CD4-positive, alpha-beta T cell treated with Interleukin-1 beta for 1 hour (primary cell): ENCODE measurements at places on chromosomes 3 and 15.

DNA sequence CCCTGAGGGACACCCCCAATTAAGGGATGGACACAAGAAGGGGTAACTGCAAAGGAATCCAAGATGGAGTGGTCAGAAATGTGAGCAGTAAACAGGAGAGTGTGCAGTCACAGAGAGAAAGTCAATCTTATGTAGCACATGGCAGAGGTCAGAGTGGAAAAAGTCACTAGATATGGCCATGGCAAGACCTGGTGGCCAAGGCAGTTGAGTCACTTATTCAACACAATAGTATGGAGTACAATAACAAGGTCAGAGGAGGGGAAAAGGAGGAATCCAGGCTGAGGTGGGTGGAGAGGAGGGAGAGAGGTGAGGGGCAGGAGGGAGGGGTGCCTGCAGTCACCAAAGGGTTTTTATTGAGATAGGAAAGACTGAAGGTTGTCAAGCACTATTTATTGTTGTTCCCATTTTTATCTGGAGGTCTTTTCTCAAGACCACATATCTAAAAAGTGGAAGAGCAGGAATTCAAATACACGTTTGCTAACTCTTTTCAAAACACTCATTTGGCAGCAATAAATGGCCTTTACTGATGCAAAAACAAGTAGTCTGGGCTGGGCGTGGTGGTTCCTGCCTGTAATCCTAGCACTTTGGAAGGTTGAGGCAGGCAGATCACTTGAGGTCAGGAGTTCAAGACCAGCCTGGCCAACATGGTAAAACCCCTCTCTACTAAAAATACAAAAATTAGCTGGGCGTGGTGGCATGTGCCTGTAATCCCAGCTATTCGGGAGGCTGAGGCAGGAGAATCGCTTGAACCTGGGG, 53.3 kb upstream of the ARHGEF3 start:
- DNase-seq, result no peak

DNA sequence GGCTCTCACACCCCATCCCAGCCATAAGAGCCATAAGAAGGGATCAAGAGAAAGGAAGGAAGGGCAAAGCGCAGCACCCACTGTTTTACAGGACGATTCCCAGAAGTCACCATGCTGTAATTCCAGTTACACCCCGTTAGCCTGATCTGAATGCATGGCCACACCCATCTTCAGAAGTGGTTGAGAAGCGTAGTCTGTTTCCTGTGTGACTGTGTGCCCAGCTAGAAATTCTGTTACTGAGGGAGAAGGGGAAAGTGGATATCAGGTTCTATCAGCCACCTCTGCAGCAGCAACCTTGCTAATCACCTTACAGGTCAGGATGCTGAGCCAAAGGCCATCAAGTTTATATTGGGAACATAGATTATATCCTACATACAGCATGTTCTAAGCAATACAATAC, 260.0 kb downstream of the ABHD5 start:
- DNase-seq, result no peak

DNA sequence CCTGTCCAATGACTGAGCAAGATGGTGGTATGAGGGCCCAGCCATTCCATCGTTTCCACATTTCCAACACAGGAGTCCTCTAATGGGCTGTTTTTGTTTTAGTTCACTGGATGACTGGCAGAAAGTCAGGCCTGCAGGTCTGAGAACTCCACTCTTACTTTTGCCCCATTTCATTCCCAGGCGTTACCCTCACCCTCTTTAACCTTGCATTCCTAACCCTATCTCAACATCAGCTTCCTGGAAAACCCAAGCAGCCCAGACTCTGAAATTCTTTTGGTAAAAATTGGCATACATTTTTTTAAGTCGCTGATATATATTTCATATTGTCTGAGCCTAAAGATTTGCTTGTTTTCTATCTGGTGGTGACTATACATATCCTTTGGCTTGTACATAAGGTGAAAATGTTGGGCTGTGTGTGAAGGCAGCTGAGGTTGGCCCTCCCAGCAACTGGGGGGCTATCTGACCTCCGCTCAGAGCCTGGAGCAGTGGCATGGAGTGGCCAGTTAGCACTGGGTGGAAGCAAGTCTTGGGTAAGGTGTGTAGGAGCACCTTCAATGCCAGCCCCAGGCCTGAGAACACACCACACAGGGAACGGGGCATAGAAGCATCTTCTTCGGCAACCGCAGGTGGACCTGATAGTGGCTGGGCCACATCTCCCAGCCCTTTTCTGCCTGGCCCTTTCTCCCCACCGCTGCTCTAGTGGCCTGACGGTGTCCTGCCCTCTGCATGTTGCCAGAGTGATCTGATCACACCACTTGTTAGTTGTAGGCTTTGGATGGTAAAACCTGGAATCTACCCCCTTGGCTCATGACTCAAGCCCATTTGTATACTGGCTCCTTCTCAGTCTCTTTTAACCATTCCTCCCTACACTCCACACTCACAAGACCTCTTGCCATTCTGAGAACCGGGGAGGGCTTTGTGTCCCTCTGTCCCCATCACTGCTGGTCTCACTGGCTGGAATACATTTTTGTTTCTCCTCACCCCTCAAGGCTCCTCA, 50.0 kb downstream of the AMOTL2 start:
- DNase-seq, result no peak

- DNase-seq, result no peak
Observed at GRCh38 chr3:20648294-20648693, 462.3 kb upstream of the SGO1 start.

- DNase-seq, result no peak
Observed at GRCh38 chr15:67608638-67608959, 66.1 kb downstream of the MAP2K5 start.

GRCh38 chr3:37287776-37288175, 113.4 kb upstream of the LRRFIP2 start:
- no peak for DNase-seq

GRCh38 chr15:73313861-73314260, 54.9 kb downstream of the HCN4 start:
- no peak for DNase-seq
